CD4-positive, alpha-beta T cell (primary cell): ENCODE measurements at places on chromosomes 11 and 22.

DNA sequence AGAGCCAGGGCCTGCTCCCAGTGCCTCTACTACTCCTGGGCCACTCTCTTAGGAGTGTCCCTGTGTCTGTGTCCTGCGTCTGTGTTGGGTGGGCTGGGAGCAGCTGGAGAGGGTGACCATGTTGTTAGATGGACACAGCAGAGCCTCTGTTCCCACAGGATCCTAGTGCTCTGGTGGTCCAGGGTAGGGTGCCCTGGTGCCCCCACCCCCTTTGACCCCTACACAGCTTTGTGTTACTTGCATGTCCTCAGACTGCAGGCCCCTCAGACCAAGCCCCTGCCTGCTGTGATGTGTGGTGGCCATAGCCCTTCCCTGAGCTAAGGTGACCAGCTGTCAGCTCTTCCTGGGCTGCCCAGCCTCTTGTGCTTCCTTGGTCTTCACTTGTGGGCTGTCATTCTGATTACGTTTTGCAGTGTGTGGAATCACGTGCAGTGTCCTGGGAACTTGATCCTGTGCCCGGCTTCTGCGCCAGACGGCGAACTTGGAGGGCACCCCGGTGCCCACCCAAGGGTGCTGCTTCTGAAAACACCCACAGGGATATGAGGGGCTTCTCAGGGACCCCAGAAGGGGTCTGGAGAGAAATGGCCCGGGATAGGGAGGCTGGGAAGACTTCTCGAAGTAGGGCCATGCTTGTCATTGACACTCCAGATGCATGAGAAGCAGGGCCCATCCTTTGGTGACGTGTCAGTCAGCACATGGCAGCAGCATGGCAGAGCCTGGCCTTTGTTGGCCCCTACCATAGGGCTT is 1.5 kb downstream of the TANGO2 start:
- no peaks in the 10 kb centered on the region for H3K27me3 ChIP-seq
- peaks cover 8% of the 10 kb centered on the region for H3K36me3 ChIP-seq
- H3K27ac ChIP-seq, result no peak overlapping the region
- H3K4me3 ChIP-seq, result peak overlapping the region; percentile 100
- peaks cover 47% of the 10 kb centered on the region for H3K4me1 ChIP-seq

DNA sequence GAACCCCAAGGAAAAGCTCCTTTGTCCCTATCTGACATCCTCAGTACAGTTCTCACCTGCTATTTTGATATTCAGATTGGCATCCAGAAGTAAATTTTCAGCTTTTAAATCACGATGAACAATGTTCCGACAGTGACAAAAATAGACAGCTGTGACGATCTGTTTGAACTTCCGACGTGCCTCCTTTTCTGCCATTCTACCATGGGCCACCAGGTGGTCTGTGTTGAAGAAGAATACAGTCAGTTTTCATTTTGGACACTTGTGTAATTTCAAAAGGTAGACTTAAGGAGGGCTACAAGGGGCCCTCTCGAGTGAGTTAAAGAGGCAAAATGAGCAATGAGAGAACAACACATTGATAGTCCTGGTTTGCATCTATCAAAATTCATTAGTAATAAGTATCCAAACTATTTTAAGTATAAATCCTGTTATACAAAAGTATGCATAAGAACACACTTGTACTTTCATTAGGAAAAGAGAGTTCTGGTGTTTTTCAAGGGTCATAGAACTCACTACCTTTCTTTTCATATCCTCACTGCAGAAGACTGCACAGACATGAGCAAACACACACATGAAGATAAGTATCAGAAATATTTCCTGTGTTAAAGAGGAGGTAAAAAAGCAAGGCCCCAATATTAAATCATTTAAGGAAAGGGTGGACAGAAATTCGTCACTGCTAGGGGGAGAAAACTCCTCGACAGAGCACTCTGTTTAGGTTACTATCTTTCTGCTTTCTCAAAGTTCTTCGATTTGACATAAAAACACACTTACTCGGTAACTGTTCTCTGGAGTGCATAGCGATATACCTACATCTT is 89.9 kb upstream of the APOA1 start:
- H3K27ac ChIP-seq, result peak overlapping the region; percentile 79
- peaks cover 68% of the 10 kb centered on the region for H3K4me1 ChIP-seq
- H3K36me3 ChIP-seq, result peaks cover 9% of the 10 kb centered on the region
- H3K27me3 ChIP-seq, result no peaks in the 10 kb centered on the region
- DNase-seq, result peak; percentile 39
- H3K4me3 ChIP-seq, result no peak overlapping the region

DNA sequence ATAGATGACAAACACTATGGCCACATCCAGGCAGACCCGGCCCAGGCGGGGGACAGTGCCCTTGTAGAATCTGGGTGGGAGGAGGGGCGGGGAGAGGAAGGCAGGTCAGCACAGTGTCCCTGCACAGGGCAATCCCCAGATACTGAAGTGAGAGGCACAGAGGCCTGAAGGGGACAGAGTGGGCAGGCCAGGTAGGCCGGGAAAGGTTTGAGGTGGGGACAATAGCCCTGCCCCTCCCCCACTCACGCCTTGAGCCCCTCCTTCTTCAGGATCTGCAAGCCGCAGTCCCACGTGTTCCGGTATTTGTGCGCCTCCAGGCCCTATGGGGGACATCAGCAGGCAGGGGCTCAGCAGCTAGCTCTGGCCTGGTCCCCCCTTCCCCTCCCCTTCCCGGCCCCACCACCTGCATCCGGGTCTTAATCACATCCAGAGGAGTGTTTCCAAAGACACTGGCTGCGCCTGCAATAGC is 2.3 kb downstream of the SLC25A1 start:
- peaks cover 48% of the 10 kb centered on the region for H3K4me1 ChIP-seq
- H3K27me3 ChIP-seq, result no peaks in the 10 kb centered on the region
- H3K4me3 ChIP-seq, result no peak overlapping the region
- DNase-seq, result no peak

DNA sequence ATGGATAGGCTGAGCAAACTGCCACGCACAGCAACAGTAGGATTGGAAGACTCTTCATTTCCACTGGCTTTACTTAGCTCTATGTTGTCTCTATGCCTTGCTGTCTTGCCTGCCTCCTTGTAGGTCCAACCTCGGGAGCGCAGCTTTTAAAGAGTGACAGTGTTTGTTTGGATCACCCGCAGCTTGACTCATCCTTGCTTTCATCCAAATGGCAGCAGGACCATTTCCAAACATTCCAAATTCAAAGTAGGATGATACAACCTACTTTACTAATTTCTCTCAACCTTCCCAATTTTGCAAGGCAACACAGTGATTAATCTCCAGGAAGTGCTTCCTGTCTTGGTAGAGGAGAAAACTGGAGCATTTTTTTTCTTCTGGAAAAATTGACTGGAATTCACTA is at the start of gene MMP3:
Gene MMP3 (minus strand): TSS at position 121 of the 400 bp plus-strand sequence. CDS start 63 bp downstream, at position 58.
- H3K27me3 ChIP-seq, result peaks cover 8% of the 10 kb centered on the region
- no peak for DNase-seq
- no peak within 1 kb of the TSS for H3K27ac ChIP-seq

- no peak overlapping the region for H3K4me3 ChIP-seq
- no peaks in the 10 kb centered on the region for H3K36me3 ChIP-seq
- no peaks in the 10 kb centered on the region for H3K27me3 ChIP-seq
- H3K4me1 ChIP-seq, result no peaks in the 10 kb centered on the region
- no peak for DNase-seq
Observed at GRCh38 chr11:121741761-121742361, 289.1 kb upstream of the SORL1-AS1 start.

GRCh38 chr11:11415901-11416300 is 62.9 kb upstream of the CSNK2A3 start:
- no peaks in the 10 kb centered on the region for H3K4me1 ChIP-seq
- H3K27me3 ChIP-seq, result peaks cover 10% of the 10 kb centered on the region
- DNase-seq, result no peak
- no peak overlapping the region for H3K4me3 ChIP-seq
- no peaks in the 10 kb centered on the region for H3K36me3 ChIP-seq

GRCh38 chr11:43947003-43947500 is 4.6 kb downstream of the C11orf96 start:
- no peaks in the 10 kb centered on the region for H3K36me3 ChIP-seq
- peaks cover 18% of the 10 kb centered on the region for H3K4me1 ChIP-seq
- DNase-seq, result no peak
- H3K27me3 ChIP-seq, result peaks cover 46% of the 10 kb centered on the region
- H3K27ac ChIP-seq, result no peak overlapping the region

DNA sequence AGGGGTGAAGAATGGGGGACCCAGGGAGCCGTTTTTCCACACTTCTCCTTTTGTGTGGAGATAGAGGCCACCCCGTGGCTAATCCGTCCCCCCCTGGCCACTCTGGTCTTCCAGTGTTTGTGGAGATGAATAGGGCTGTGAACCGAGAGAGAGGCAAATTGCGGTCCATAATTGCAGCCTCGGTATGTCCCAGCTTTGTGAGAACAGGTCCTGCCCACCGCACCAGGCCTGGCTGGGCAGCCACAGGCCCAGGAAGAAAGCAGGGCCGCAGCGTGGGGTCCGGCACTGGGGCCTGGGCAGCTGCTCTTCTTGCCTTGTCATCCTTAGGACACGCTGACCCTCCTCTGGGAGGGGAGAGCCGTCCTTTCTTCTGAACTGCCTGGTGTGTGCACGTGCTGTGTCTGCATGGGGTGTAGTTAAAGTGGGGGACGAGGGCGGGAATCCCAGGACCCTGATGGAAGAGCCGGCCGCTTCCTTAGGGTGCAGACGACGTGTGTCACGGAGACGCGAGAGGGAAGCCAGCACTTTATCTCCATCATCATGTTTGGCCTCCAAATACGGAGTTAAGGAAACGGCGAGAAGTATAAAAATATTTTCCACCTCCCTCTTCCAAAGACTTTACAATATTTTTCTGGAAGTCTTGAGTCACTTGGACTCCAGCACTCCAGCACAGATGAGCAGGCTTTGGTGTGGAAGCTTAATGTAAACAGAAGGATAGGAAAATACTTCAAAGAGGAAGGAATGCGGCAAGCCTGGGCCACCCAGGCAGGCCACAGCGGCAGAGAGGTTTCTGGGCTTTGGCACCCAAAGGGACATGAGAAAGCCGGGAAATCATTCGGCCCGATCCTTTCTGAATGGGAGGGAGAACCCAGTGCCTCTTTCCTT is 1248.4 kb downstream of the BRD1 start:
- no peak overlapping the region for H3K4me3 ChIP-seq
- H3K4me1 ChIP-seq, result no peaks in the 10 kb centered on the region
- H3K36me3 ChIP-seq, result no peaks in the 10 kb centered on the region
- no peak for DNase-seq
- H3K27ac ChIP-seq, result no peak overlapping the region
- peaks cover 11% of the 10 kb centered on the region for H3K27me3 ChIP-seq
